ENCODE measurements at places on chromosomes 6 and 20. TPM values are rescaled to one million over a fixed set of nuclear protein-coding genes. Genes with fewer than 3 reads are reported as not detected.

DNA sequence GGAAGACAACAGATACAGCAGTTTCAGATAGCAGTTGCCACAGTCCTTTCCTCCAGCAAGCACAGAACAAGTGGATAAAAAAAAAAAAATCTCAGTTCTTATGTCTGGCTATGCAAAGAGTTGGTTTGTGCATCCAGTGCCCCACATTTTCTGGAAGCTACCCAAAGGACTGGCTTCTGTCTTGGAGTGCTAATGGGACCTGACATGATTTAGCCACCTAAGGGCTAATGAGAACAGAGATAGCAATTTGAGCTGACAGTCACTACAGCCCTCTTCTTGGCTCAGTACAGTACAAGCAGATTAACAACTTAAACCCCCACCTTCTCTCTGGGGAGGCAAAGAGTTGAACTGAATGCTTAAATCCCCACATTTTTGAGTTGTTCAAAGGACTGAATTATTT lies 976.8 kb downstream of the TBC1D32 start:
- DNase-seq = no peak
- H3K4me3 ChIP-seq = no peak overlapping the region
- no peaks in the 10 kb centered on the region for H3K36me3 ChIP-seq
- no peaks in the 10 kb centered on the region for H3K4me1 ChIP-seq
- H3K27ac ChIP-seq = no peak overlapping the region

GRCh38 chr20:32244150-32244823 lies 33.2 kb upstream of the KIF3B start:
- H3K27me3 ChIP-seq = no peaks in the 10 kb centered on the region
- H3K4me1 ChIP-seq = no peaks in the 10 kb centered on the region
- no peaks in the 10 kb centered on the region for H3K36me3 ChIP-seq
- no peak overlapping the region for H3K4me3 ChIP-seq
- no peak overlapping the region for H3K27ac ChIP-seq

DNA sequence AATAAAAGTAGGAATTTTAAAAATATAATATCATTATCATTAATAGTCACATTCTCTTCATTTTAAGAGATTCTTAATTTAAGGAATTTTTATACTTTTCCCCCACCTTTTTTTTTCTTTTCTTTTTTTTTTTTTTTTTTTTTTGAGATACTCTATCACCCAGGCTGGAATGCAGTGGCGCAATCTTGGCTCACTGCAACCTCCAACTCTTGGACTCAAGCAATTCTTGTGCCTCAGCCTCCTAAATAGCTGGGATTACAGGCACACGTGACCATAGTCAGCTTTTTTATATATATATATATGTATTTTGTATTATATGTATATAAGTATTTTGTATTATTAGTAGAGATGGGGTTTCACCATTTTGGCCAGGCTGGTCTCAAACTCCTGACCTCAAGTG lies 457.7 kb downstream of the CDKAL1 start:
- no peak for DNase-seq
- no peaks in the 10 kb centered on the region for H3K4me1 ChIP-seq
- no peaks in the 10 kb centered on the region for H3K27me3 ChIP-seq
- no peaks in the 10 kb centered on the region for H3K36me3 ChIP-seq
- no peak overlapping the region for H3K4me3 ChIP-seq

DNA sequence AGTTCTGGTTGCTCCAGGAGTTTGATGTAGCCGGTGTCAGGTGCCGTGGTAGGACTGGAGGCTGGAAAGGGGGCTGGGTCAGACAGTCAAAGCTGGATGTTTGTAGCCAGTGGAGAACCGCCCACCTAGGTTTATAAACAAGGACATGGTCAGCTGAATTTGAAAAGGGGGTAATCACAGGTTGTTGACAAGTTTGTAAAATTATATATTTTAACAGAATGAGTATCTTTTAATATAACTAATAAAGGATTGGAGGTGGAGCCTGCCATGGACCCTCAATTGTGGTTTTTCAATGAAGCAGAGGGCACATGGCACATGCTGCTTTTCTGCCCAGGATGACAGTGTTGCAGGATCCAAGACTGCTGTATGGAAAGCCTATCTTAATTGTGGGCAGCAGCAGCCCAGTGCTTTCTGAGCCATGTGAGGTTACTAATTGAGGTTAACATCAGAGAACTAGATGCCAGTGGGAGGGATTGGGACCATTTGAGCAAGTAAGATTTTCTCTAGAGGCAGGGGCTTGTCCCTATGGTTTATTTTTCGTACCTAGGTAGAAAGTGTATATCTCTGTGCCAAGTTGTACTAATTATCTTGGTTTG lies 9.7 kb downstream of the HECA start:
- peaks cover 5% of the 10 kb centered on the region for H3K4me1 ChIP-seq
- DNase-seq = no peak
- no peak overlapping the region for H3K27ac ChIP-seq
- no peaks in the 10 kb centered on the region for H3K36me3 ChIP-seq
- H3K27me3 ChIP-seq = no peaks in the 10 kb centered on the region

- H3K27me3 ChIP-seq = no peaks in the 10 kb centered on the region
- no peak for DNase-seq
- no peak overlapping the region for H3K4me3 ChIP-seq
- no peaks in the 10 kb centered on the region for H3K4me1 ChIP-seq
Observed at GRCh38 chr20:33900521-33901131, 89.5 kb downstream of the CHMP4B start.

DNA sequence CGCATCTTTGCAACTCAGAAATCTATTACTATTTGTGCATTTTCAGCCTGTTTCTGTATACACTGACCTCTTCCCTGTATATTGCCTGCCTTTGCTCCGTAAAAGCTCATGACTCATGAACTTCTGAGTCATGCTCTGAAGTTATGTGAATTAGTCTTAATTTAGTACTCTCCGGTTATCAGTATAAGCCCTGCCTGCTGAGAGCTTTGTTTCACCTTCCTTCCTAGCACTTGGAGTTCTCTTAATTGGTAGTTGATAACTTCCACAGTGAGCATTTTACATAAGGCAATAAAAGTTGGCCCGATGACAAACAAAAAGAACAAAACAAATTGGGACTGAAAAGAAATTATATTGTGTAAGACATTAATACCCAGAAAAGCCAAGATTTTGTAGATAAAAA lies 231.4 kb downstream of the GJA1 start:
- no peak overlapping the region for H3K27ac ChIP-seq
- H3K4me1 ChIP-seq = peaks cover 2% of the 10 kb centered on the region
- H3K36me3 ChIP-seq = no peaks in the 10 kb centered on the region
- H3K27me3 ChIP-seq = no peaks in the 10 kb centered on the region
- DNase-seq = no peak
- H3K4me3 ChIP-seq = no peak overlapping the region

The AHCY gene
- 124 TPM for total RNA-seq

The PTGIS gene
- total RNA-seq = 179 TPM

The CENPW gene
- total RNA-seq = 1.0 TPM

The NOX3 gene
- not detected for total RNA-seq
